ENCODE measurements at places on chromosomes 12 and 14.

GRCh38 chr12:131121705-131122405, 168.1 kb downstream of the ADGRD1 start:
- no peak for DNase-seq

- no peak for DNase-seq
These were observed 20.3 kb upstream of the EMP1 start for GRCh38 chr12:13176256-13176655.

DNA sequence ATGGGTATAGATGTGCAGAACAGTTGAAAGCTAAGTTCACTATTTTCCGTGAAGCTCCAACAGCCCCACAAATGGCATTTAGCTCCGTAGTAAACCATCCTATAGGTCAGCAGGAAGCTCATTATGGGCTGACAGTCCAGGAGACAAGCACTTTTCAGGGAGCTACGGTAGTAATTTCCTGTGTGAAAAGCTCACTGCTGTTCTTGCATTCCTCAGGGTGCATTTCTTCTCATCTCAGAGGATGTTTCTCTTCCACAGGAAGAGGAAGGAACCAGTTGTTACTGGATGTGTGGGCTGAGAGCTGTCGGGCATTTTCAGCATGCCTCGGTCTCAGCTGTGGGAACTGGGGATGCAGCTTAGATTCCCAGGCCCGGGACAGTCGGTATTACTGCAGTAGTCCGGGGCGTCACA, 72.8 kb downstream of the GALNT4 start:
- DNase-seq = no peak

DNA sequence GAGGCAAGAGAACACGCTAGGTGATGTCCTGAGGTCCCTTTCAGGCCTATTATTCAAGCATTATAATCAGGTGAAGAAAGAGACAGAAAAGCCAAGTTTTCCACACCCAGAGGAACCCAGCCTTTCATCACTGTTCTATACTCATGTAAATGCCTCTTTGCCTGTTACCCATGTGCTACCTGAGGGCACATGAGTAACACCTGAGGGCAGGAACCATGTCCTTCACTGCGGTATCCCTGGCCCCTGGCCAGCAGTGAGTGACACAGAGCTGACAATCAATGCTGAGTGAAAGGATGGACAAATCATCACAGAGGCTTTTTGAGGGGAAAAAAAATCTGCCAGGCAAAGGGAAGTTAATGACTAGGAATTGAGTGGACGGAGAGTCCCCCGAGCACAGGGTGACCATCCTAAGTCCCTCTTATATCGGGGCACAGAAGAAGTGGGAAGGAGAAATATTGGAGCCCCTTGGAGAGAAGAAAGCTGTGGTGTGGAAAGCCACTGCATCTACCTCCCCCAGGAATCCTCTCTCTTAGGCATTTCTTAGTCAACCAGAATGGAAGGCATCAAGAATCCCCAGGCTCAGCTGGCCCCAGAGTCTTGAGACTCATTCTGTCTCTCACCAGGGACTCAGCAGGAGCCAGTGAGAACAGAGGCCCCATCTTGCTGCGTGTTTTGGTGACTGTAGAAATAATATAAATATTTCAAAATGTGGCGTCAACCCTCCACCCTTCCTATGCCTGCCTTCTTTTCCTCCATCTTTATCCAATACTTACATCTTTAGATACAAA, 212.9 kb downstream of the DPF3 start:
- no peak for DNase-seq

GRCh38 chr12:11758087-11758486, 108.6 kb downstream of the ETV6 start:
- no peak for DNase-seq

GRCh38 chr14:85508863-85509262, 21.1 kb upstream of the FLRT2 start:
- no peak for DNase-seq

All from activated CD4-positive, alpha-beta T cell treated with anti-CD3 and anti-CD28 coated beads for 1 hour (primary cell).